ENCODE measurements at places on chromosomes 6 and 20.

GRCh38 chr20:64114356-64114971, 7.1 kb upstream of the NPBWR2 start:
- no peak for DNase-seq

DNA sequence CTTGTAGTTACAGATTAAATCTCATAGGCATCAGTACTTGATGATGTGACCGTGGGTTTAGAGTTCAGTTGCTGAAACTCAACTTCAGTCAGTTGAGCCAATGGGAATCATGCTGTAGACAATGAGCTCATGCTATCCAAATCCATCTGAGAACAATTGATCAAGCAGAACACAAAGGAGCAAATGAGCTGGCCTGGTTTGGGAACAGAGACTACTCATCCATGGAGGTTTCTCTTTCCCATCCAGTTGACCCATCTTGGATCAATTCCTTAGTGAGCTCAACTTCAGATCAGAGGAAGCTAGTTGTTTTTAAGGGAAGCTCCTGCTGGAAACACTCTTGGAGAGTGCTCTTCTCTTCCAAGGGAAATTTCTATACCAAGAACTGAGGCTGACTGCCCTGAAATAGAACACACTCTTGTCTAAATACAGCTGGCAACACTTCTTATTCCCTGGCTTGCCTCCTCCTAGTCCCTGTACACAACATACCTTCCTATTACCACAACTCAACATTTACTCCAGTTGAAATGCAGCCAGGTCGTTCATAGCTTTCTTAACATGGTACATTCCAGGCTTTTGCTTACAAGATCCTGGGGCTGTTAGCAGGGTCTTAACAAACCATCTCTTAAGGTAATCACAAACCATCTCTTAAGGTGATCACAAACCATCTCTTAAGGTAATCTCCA, 203.9 kb upstream of the PRDM1 start:
- no peak for DNase-seq

GRCh38 chr6:34373511-34373910, 19.0 kb downstream of the NUDT3 start:
- DNase-seq = no peak

DNA sequence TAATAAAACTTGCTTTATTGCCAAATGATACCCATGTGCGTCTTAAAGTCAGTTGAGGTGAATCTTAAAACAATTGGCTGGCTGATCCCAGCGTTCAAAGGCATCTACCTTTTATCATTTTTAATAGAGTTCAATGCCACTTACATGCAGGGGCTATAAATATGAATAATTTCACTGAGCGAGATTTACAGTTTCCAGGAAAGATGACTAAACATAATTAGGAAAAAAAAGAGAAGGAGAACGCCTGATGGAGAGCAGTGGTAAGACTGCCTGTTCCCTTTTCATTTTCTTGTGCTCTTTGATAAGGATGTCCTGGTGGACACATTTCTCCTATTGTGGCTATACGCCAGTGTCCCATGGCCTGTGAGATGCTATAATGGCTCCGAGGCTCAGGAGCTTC, 139.9 kb upstream of the SLC22A23 start:
- DNase-seq = no peak

DNA sequence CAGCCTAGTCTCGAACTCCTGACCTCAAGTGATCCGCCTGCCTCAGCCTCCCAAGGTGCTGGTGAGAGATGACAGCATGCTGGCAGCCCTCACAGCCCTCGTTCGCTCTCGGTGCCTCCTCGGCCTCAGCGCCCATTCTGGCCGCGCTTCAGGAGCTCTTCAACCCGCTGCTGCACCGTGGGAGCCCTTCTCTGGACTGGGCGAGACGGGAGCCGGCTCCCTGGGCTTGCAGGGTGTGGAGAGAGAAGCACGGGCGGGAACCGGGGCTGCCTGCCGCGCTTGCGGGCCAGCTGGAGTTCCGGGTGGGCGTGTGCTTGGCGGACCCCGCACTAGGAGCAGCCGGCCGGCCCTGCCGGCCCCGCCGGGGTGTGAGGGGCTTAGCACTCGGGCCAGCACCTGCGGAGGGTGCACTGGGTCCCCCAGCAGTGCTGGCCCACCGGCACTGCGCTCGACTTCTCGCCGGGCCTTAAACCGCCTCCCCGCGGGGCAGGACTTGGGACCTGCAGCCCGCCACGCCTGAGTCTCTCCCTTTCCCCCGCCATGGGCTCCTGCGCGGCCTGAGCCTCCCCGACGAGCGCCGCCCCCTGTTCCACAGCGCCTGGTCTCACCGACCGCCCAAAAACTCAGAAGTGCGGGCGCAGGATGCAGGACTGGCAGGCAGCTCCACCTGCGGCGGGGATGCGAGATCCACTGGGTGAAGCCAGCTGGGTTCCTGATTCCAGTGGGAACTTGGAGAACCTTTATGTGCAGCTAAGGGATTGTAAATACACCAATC, 31.5 kb upstream of the RANBP9 start:
- no peak for DNase-seq

DNA sequence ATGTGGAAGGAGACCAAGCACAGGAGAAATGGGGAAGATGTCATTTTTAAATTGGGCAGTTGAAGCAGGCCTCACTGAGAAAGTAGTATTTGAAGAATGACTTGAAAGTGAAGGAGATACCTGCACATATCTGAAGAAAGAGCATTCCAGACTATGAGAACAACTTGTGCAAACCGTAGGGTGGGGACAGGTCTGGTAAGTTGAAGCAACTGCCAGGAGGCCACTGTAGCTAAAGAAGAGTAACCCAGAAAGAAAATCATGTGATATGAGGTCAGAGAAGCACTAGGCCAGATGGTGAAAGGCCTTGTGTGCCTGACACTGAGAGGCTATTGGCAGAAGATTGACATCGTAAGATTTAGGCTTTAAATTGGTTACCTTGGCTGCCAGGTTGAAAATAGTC, 4.7 kb upstream of the SUPT3H start:
- DNase-seq = no peak

DNA sequence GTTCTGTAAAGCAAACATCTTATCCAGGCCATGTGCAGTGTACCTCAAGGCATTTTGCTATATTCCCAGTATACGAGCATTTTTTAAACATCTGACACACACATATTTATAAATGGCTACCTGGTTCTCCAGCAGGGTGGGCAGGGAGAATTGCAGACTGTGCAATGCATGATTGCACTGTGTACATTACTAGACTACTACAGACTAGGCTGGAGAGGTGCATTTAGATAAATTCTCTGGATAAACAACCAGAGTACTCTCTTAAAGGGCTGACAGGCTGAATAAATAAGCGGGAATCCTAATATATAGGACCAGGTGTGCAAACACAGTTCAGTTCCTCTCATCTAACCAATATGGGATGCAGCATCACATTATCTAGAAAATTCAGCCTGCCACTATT, 428.3 kb upstream of the ARID1B start:
- DNase-seq = no peak

GRCh38 chr20:51512645-51513044, 29.9 kb downstream of the NFATC2 start:
- DNase-seq = no peak

DNA sequence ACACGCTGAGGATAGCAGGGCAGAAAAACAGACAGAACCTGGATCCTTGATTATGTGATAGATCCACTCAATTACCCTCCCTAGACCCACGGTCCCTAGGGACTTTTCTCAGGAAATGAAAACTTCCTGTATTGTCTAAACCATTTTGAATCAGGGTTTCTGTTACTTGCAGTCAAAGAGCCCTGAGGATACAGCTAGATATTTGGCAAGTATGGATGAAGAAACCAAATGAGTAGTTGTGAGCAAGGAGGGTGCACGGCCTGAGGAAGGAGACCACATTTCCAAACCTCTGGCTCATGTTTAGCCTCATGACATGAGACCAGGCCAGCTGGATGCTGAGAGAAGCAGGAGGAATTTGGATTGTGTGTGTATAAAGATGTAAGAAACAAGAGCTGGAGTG, 91.6 kb downstream of the MRPL14 start:
- DNase-seq = no peak

DNA sequence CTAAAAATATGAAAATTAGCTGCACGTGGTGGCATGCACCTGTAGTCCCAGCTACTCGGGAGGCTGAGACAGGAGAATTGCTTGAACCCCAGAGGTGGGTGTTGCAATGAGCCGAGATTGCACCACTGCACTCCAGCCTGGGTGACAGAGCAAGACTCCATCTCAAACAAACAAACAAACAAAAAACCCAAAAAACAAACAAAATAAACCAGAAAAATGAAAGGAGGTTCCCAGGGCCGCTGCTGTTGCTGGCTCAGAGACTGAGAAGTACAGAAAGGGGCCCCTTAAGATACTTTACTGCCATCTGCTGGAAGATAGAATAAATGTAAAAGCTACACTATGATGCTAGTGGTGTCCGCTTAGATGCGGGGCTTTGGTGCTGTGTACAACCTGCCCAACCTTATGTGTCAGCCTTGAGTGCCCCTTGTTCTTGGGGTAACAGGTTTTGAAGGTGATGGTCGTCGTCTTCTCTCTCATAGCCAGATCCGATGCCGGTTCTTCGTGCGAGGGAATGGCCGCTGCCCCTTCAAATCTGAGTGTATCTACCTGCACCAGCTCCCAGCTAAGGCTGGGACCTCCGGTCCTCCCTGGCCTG, 2.8 kb upstream of the FANCE start:
- peak; percentile 52 for DNase-seq

GRCh38 chr6:85464722-85465150, 14.9 kb downstream of the NT5E start:
- no peak for DNase-seq

DNA sequence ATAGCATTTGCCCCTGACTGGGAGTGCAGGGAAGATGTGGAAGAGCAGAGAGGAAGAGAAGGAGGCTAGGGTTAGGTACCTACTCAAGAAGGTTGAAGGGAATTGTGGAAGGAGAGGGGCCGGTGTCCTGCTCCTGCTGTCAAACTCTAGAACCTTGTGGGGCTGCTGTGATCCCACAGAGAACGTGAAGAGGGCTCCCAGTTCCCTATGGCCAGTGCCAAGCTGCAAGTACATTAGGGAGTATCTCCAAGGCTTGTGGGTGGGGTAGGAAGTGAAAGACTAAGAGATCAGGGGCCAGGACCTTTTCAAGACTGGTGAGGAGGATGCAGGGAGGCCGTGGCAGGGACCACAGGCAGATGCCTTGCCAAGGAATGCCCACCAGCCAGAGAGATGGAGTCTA, 263.4 kb downstream of the CDH26 start:
- DNase-seq = no peak

DNA sequence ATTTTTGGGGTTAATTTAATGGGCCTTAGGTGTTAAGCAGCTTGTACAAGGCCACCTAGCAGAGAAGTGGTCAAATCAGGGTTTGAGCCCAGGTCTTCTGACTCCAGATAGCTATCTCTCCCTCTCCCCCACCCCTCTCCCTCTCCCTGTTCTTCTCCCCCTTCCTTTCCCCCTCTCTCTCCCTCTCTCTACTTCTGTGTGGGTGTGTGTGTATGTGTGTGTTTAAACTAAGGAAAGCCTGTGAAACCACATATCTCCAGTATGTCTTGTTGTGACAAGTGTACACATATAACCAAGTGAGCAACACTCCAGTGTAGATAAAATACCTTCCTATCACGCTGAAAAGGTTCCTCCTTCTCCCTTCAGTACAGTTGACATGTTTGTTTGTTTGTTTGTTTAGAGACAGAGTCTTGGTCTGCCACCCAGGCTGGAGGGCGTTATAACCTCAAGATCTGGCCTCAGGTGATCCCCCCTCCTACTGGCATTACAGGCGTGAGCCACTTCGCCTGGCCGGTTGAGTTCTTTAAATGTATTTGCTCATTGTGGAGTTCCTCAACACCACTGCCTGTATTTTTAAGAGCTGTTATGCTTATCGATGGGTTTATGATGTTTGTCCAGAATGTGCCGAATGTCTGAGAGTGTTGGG, 140.4 kb downstream of the JARID2 start:
- DNase-seq = no peak

DNA sequence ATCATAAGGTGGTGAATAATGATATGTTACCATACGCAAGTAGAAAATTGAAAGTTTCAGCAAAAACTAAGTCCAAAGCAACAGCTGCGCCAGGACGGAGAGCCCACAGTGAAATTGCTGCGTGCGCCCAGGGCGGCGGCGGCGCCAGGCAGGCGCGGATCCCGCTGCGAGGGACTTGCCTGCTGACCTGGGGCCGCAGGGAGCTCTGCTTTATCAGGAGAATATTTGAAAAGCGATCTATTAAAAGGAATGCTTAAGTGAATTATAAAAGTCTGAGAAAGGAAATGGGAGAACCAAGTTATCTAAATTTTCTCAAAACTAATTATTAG, 85.4 kb downstream of the THBS2 start:
- DNase-seq = no peak

DNA sequence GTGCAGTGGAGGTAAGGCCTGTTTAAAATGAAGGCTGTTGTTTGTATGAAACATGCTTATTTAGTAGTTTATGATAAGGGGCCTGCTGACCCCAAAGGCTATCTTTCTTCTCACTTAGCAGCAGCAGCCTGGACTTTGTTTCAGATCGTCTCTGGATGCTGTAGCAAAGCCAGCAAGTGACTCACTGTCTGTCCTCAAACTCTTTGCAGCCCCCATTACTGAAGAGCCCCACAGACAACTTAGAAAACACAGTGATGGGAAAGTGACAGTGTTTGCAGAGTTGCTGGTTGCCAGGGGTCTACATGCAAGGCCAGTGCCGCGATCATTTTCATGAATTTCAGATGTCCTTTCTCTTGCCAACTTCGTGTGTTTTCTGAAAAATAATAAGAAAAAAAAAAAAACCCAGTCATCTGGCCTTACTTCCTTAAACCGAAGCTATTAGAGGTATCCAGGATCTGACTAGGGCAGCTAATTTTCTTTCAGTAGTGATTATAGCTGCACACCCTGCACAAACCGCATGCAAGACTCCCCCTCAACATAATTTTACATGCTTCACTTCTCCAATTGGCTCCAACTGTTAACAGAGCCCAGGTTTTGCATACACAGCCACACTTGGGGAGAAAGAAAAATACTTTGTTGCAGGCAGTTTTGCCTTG, 11.6 kb upstream of the F13A1 start:
- DNase-seq = no peak

- no peak for DNase-seq
These were observed 157.4 kb upstream of the ZNF217 start for GRCh38 chr20:53750827-53751619.

GRCh38 chr6:3294396-3294795, 35.6 kb downstream of the PSMG4 start:
- DNase-seq = no peak

- no peak for DNase-seq
These were observed 4.6 kb downstream of the CYP24A1 start for GRCh38 chr20:54168961-54169862.

All from left renal pelvis (tissue), 4 donors.